ENCODE measurements at places on chromosomes 5 and 9.
A peak's percentile ranks its signal among the peaks of the same experiment; 100 is the strongest.

GRCh38 chr5:79686799-79687198 lies 2.8 kb upstream of the CMYA5 start:
- peaks cover 14% of the 10 kb centered on the region for H3K4me1 ChIP-seq
- peaks cover 44% of the 10 kb centered on the region for H3K36me3 ChIP-seq
- DNase-seq: no peak

DNA sequence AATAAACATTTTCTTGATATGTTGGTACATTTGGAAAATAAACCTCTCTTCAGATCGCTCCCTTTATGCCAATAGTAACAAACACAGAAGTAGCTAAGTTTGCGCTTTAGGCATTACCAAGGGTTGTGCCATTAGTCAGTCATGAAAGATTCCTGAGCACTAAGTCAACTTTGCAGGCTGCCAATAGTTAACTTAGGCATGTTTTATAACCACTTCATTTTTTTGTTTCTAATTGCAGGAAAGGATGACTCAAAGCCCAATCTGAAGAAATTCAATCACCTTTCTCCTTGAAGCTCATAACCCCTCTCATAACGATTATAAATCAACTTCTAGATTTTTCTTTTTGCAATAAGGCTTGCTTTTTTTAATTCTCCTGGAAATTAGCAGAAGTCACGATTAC lies 517.0 kb downstream of the AGTPBP1 start:
- DNase-seq: peak; percentile 48
- no peaks in the 10 kb centered on the region for H3K36me3 ChIP-seq
- H3K27me3 ChIP-seq: no peaks in the 10 kb centered on the region
- H3K27ac ChIP-seq: no peak overlapping the region

DNA sequence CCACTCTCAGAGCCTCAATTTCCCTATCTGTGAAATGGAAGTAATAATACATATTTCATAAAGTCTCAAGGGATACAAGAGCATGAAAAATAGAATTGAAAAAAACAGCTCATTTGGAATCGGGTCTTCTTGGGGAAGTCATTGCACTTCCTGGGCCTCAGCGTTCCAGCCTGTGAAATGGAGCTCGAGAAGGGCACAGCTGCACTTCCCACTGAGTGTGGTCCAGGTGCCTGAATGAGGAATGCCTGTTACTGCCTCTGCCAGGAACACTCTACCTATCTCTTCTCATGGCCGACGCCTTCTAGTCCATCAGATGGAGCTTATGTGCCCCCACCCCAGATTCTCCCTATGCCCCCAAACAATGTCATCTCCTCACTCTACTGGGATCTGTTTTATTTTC lies 924 bp upstream of the NEURL1B start:
- no peak overlapping the region for H3K4me3 ChIP-seq
- H3K27me3 ChIP-seq: peaks cover 71% of the 10 kb centered on the region
- no peak for DNase-seq
- peaks cover 7% of the 10 kb centered on the region for H3K4me1 ChIP-seq
- H3K27ac ChIP-seq: no peak overlapping the region
- H3K36me3 ChIP-seq: no peaks in the 10 kb centered on the region

DNA sequence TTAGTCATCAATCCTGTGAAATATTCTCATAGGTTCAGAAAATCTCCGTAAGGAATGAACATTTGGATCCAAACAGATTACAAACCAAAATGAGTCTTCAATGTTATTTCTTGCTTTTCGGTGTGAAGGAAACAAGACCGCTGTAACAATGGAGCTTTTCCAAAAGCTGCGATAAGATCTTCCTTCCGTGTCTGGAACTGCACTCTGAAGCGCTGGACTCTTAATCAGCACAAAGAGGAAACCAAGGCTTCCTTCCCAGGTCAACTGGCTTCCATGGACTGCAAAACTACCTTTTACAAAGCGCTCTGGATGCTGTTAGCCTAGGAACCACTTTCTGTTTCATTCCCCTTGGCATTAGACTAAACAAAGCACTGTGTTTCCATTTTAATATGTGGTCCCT lies 137.9 kb upstream of the BASP1 start:
- no peaks in the 10 kb centered on the region for H3K36me3 ChIP-seq
- no peaks in the 10 kb centered on the region for H3K27me3 ChIP-seq

DNA sequence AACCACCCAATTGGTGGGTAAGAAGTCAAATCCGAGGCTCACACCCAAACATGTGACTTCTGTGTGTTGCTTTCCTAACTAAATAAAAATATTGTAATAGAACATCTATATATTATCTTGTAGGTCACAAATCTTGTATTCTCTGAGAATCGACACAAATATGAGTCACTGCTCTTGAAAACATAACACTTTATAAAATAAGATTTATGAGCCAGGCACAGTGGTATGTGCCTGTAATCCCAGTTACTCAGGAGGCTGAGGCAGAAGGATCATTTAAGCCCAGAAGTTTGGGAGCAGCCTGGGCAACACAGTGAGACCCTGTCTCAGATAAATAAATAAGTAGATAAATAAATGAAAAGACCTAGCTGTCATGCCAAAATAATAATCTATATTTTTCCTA lies 624.1 kb downstream of the ANXA1 start:
- H3K27me3 ChIP-seq: no peaks in the 10 kb centered on the region
- no peak overlapping the region for H3K4me3 ChIP-seq
- H3K27ac ChIP-seq: no peak overlapping the region
- H3K36me3 ChIP-seq: no peaks in the 10 kb centered on the region

GRCh38 chr5:62308439-62308838 lies 2.4 kb downstream of the KIF2A start:
- H3K27me3 ChIP-seq: no peaks in the 10 kb centered on the region
- H3K36me3 ChIP-seq: no peaks in the 10 kb centered on the region
- no peak overlapping the region for H3K27ac ChIP-seq
- DNase-seq: no peak
- no peaks in the 10 kb centered on the region for H3K4me1 ChIP-seq

GRCh38 chr5:93574491-93575305 lies 6.3 kb downstream of the NR2F1-AS1 start:
- H3K4me3 ChIP-seq: no peak overlapping the region
- peaks cover 8% of the 10 kb centered on the region for H3K27me3 ChIP-seq
- DNase-seq: no peak
- no peaks in the 10 kb centered on the region for H3K36me3 ChIP-seq
- H3K27ac ChIP-seq: no peak overlapping the region

DNA sequence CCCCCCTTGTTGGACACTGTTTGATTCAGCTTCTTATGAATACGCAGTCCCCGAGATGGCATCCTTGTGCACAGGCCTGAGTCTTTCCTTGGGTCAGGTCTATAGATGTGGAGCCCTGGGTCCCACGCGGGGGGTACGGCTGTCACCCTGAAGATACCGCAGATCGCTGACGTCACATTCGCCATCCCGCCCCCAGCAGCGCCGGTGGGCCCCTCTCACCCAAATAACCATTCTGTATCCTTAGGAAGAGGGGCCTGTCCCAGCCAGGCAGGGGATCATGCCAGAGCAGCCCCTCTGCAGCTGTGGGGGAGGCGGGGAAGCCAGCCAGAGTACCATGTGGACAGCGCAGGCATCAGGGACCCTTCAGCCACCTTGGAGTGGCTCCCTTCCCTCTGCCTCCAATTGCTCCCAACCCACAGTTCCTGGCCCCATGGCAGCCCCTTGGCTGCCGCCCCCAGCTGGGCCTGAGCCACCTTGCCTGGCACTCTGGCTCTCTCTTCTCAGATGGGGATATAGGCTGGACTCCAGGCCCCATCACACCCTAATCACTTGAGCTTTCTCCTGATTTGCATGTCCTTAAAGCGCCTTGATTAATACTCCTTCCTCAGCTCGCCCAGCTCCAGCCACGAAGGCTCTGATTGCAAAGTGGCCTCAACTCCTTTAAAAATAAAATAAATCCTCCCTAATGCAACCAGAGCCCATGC lies 189.8 kb downstream of the C9orf50 start:
- H3K27ac ChIP-seq: no peak overlapping the region
- no peaks in the 10 kb centered on the region for H3K36me3 ChIP-seq
- H3K4me1 ChIP-seq: peaks cover 13% of the 10 kb centered on the region
- no peak overlapping the region for H3K4me3 ChIP-seq
- peaks cover 10% of the 10 kb centered on the region for H3K27me3 ChIP-seq

- H3K27me3 ChIP-seq: no peaks in the 10 kb centered on the region
- H3K4me3 ChIP-seq: no peak overlapping the region
- no peak for DNase-seq
- H3K4me1 ChIP-seq: no peaks in the 10 kb centered on the region
- no peaks in the 10 kb centered on the region for H3K36me3 ChIP-seq
- no peak overlapping the region for H3K27ac ChIP-seq
These were observed 680 bp downstream of the GLRA1 start for GRCh38 chr5:151923866-151924476.

DNA sequence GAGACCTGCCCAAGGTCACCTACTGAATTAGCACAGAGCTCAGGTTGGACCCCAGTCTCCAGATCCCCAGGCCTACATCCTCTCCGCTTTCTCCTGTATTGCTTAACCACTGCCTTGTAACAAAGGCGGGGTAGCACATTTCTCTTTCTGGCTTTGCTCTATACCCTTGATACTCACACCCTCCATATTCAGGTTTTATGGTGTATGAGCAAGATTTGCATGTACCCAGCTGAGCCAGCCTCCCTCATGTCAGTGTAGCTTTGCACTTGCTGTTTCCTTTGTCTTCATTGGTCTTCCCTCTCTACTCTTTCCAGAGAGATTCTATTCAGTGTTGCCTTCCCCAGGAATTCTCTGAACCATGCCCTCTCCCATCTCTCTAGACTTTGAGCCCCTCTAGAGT lies 19.6 kb upstream of the ZCCHC7 start:
- DNase-seq: no peak
- H3K27me3 ChIP-seq: no peaks in the 10 kb centered on the region
- H3K4me3 ChIP-seq: no peak overlapping the region
- H3K36me3 ChIP-seq: no peaks in the 10 kb centered on the region

GRCh38 chr9:1951446-1951845 lies 63.7 kb upstream of the SMARCA2 start:
- no peak for DNase-seq
- H3K4me3 ChIP-seq: no peak overlapping the region
- no peak overlapping the region for H3K27ac ChIP-seq
- H3K36me3 ChIP-seq: no peaks in the 10 kb centered on the region
- H3K27me3 ChIP-seq: no peaks in the 10 kb centered on the region

DNA sequence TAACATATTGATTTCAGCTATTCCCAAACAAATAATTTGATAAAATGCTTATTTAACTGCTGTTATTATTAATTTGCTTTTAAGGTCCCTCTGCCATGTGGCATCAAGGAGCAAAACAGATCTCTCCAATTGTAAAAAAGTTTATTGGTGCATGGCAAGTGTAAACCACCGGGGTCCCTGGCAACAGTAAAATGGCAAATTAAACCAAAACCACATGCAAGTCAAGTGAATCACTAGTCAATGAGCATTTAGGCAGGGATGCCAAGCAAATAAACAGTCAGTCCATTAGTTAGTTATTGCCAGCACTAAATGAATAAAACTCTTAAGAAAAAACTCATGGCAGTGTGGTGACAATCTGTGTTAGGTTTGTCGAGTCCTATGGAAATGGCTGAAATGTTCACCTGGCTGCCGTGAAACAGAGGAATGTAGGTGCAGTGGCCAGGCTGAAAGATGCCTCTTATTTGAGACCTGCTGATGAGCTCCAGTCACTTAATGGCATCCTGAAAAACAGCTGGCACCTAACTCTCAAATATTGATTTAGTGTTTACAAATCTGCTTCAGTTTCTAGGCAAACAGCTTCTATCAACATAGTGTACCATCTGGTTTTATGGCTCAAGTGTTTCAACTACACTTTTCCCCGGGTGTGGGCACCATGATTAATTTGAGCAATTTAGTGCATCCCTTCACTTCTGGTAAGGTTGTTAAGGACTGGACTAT lies 296.5 kb upstream of the ITGA1 start:
- no peak overlapping the region for H3K27ac ChIP-seq
- H3K4me1 ChIP-seq: no peaks in the 10 kb centered on the region
- peak; percentile 4 for DNase-seq
- no peaks in the 10 kb centered on the region for H3K27me3 ChIP-seq
- no peaks in the 10 kb centered on the region for H3K36me3 ChIP-seq

- no peaks in the 10 kb centered on the region for H3K36me3 ChIP-seq
- peaks cover 65% of the 10 kb centered on the region for H3K27me3 ChIP-seq
- H3K27ac ChIP-seq: no peak overlapping the region
- no peak overlapping the region for H3K4me3 ChIP-seq
These were observed 16.7 kb upstream of the NEURL1B start for GRCh38 chr5:172624083-172624995.

DNA sequence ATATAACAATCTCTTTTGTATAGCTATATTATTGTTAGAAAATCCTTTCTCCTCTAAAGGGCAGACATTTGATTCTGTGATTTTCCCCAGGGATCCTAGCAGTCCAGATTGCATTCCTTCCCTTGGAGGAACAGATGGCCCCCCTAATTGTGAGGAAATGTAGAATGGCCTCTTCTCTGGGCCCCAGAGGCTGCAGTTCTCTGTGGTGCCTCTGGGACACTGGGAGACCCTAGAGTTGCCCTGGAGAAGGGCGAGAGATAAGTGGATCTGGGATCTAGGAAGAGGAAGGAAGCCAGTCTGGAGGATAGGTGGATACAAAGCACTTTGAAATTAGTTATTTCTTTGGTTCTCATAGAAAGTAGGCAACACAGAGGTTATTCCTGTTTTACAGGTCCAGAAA lies 1.9 kb upstream of the HINT2 start:
- DNase-seq: peak; percentile 47
- peaks cover 9% of the 10 kb centered on the region for H3K4me1 ChIP-seq
- no peak overlapping the region for H3K4me3 ChIP-seq
- no peak overlapping the region for H3K27ac ChIP-seq
- no peaks in the 10 kb centered on the region for H3K27me3 ChIP-seq

DNA sequence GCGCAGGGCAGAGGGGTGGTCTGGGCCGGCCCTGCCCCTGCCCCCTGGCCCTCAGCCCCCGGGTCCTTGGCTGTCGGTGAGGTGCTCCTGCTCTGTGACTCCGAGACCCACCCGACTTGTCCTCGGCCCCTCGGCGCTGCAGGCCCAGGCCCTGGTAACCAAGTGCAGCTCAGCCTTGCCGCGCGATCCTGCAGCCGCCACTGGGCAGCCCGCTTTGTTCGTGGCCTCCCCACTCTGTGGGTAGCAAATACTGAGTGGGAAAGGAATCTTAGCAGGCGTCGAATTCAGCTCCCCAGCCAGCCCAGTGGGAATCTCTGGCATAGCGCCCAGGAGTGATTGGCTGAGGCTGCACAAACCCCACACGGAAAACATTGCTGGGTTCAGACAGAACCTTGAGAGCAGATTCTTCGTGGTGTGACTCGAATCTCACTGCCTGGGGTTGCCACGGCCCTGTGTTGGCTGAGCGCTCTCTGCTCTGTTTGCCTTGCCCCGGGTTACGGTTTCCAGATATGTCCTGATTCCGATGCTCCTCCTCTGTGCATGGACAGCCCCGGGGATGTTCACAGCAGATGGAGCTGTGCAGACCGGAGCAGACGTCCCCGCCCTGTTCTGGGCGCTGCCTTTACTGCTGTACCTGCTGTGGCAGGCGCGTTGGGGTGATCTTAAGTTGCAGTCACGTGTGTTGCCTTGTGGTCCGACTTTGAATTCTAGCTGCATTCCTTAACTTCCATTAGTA lies 13.4 kb upstream of the EXOC3 start:
- peak overlapping the region; percentile 10 for H3K27ac ChIP-seq
- DNase-seq: no peak
- peaks cover 40% of the 10 kb centered on the region for H3K4me1 ChIP-seq
- peaks cover 6% of the 10 kb centered on the region for H3K36me3 ChIP-seq

Data from mesenchymal stem cell (in vitro differentiated cells and primary cell).